ENCODE measurements at places on chromosomes 4 and X. TPM values are rescaled to one million over a fixed set of nuclear protein-coding genes. Genes with fewer than 3 reads are reported as not detected.

The TTC29 gene
- not detected for total RNA-seq

The SERTM2 gene
- total RNA-seq: not detected

The TMSB15B gene
- 3.3 TPM for total RNA-seq

The INTS6L gene
- total RNA-seq: 2.2 TPM

The PARM1 gene
- total RNA-seq: 0.20 TPM

The LRIT3 gene
- total RNA-seq: under 0.01 TPM

The FAM114A1 gene
- total RNA-seq: 266 TPM

The ADH6 gene
- total RNA-seq: not detected

The TGIF2LX gene
- total RNA-seq: not detected

The CFAP99 gene
- not detected for total RNA-seq

The CXorf49 gene
- total RNA-seq: not detected

The GAGE12E gene
- total RNA-seq: not detected

The TAF7L gene
- total RNA-seq: 0.37 TPM

The PDZD4 gene
- total RNA-seq: 0.20 TPM

The PPP3CA gene
- total RNA-seq: 43.4 TPM

The ITM2A gene
- total RNA-seq: 0.98 TPM

The TREX2 gene
- total RNA-seq: 2.7 TPM

The SMIM43 gene
- under 0.01 TPM for total RNA-seq

The MAGEA10 gene
- total RNA-seq: not detected

The SCARB2 gene
- 122 TPM for total RNA-seq

The TCEAL7 gene
- total RNA-seq: 26.2 TPM

The USP46 gene
- 10.3 TPM for total RNA-seq

The PTPN13 gene
- 52.4 TPM for total RNA-seq

The TMEM156 gene
- not detected for total RNA-seq

The FGG gene
- total RNA-seq: not detected

The XAGE2 gene
- total RNA-seq: not detected

The MMRN1 gene
- not detected for total RNA-seq

The MAGEA11 gene
- not detected for total RNA-seq

The RPL39 gene
- total RNA-seq: 811 TPM

The STBD1 gene
- 2.0 TPM for total RNA-seq

The ATP8A1 gene
- total RNA-seq: 2.2 TPM

The NEUROG2 gene
- total RNA-seq: not detected

The OPN1LW gene
- total RNA-seq: not detected

The CTAG1A gene
- total RNA-seq: not detected

The TLL1 gene
- under 0.01 TPM for total RNA-seq

The TRIM75 gene
- total RNA-seq: not detected

The AREG gene
- 4.7 TPM for total RNA-seq

The ADGRL3 gene
- total RNA-seq: not detected

The MAOB gene
- under 0.01 TPM for total RNA-seq

The PABPC5 gene
- 2.5 TPM for total RNA-seq

The LNX1 gene
- total RNA-seq: 0.78 TPM

The PRDM5 gene
- 13.2 TPM for total RNA-seq

The CCDC110 gene
- total RNA-seq: 0.20 TPM

The IL2RG gene
- not detected for total RNA-seq

The STPG2 gene
- not detected for total RNA-seq

The PRPS2 gene
- total RNA-seq: 56.3 TPM

The KLKB1 gene
- total RNA-seq: 0.37 TPM

The CSAG3 gene
- total RNA-seq: not detected

The SPIN2B gene
- total RNA-seq: 9.6 TPM

The SYN1 gene
- 0.20 TPM for total RNA-seq

The MAGEB6B gene
- not detected for total RNA-seq

The CYTL1 gene
- 0.37 TPM for total RNA-seq

The TDO2 gene
- total RNA-seq: not detected

The SGCB gene
- 16.5 TPM for total RNA-seq

The EPHA5 gene
- total RNA-seq: not detected

The ARHGAP36 gene
- not detected for total RNA-seq

The GRK4 gene
- 5.7 TPM for total RNA-seq

The SOX3 gene
- total RNA-seq: not detected
